ENCODE measurements at places on chromosomes 12 and 14.

GRCh38 chr12:101539148-101539547, 55.6 kb upstream of the MYBPC1 start:
- DNase-seq: no peak

GRCh38 chr12:123024819-123025391, 44.4 kb downstream of the ARL6IP4 start:
- no peak for DNase-seq

- DNase-seq: no peak
Measured at GRCh38 chr12:64735442-64735841, 23.8 kb downstream of the GNS start.

DNA sequence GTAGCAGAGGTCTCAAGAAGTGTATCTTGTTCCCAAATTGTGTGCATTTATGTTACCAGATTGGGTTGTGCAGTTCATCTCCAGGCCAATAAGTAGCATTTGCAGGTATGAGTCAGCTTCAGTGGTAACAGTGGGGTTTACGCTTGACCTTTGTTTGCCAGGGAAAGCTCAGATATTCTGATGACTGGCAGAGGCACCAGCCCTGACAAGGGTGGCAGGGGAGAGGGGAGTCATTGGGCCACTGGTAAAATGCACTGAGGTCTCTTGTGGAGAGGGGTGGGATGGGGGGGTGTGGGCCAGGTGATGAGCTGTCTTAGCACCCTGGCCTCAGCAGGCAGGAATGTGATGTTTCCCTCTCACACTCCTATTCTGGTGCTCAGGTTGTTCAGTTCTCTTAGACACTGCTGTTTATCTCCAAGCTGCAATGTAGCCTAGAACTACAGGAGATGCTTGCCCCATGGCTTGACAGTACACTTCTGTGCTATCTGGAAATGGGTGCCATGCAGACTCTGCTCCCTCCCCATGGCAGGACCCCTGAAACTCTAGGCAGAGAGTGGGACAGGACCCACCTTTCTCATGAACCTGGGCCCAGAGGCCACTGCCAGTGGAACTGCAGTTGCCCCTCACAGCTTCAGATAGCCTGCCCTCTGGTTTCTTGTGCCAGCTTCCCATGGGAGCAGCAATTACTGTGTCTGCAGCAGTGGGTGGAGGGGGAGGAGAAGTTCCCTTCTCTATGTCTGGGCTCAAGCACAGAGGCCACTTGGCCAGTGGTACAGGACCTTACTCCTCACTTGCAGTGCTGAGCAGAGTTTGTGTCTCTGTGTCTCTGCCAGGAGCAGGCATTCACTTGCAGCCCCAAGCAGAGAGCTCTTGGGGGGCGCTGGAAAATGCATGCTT, 31.9 kb downstream of the USP15 start:
- DNase-seq: no peak

DNA sequence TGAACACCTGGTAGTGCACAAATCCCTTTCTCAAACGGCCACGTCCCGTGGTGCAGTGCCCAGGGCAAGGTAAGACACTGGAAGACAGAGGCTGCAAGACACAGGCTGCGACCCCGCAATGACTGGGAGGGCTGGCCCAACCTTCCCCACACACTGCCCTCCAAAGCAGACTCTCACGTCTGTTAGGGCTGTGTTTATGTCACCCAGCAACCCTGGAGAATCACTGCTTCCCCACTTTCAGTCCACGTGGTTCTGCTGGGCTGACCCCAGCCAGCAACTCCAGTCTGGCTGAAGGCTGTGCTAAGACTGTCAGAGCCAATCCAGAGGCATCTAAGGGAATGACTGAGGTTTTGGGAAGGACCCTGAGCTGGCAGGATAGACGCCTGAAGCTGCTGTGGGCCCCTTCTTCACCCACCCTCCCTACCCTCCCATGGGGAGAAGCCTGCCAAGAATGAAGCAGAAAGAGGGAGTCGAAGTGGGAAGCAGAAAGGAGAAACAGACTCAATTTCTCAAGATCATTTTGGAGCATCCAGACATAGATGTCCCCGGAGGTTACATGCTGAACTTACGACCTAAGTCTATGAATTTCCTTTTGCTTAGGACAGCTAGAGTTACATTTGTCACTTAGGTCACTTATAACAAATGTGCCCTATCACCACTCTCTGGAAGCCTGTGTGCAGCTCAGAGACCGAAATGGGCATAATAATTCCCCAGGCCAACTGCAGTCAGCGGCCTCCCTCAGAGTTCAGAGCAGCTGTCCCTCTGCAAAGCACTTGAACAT, 11.7 kb downstream of the KDM2B start:
- DNase-seq: no peak

DNA sequence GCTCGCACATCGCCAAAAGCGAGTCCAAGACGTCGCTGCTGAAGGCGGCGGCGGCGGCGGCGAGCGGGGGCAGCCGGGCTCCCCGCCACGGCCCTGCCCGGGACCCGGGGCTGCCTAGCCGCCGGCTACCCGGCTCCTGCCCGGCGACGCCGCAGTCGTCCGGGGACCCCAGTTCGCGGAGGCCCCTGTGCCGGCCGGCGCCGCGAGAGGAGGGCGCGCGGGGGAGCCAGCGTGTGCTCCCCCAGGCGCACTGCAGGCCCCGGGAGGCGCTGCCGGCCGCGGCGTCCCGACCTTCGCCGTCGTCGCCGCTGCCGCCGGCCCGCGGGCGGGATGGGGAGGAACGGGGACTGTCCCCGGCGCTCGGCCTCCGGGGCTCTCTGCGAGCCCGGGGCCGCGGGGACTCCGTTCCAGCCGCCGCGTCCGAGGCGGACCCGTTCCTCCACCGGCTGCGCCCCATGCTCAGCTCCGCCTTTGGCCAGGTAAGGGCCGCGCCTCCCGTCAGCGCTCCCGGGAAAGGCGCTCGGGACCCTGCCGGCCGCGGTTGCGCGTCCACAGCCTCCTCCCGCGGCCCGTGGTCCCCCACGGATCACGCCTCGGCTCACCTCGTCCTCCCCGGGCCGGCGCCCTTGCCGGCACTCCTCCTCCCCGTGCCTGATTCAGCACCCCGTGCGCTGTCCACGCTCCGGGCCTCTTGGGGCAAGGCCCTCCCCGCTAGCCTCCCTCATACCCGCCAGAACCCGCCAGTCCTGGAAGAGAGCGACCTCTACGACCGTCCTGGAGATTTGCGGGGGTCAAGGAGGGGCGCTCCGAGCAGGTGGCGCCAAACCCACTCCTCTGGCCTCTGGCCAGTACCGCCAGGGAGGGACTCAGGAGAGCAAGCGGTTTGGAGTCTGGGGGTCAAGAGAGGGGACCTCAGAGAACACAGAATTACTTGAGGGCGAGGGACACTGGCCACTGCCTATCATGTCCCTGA, 721 bp downstream of the CABP1 start:
- DNase-seq: no peak

DNA sequence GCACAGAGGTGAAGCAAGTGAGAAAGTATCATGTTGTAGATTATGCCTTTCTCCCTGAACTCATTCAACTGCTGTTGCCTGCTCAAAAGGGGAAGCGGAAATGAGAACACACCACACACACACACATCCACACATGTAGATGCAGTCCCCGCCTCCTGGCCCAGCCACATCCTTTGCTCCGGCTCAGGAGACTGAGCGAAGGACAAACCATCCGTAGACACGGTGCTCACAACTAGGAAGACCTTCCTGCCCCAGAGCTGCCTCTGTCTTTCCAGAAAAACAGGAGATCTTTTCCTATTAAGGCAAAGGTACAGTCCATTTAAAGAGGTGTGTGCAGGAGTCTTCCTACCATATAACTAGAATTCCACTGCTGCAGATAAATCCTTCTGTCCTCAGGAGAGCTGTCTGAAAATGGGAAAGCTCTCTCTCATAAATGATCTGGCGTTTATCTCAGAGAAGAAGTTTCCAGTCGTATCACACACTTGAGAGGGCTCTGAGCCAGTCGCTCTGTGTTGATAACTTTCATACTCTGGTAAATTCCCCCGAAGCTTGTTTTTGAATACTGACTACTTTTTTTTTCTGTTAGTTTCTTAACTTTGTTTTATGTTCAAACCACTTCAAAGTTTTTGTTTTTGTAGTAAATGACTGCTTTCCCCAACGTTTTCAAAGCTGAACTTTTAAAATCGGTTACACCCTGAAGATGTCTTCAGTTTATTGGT, at the start of gene TESPA1:
Gene TESPA1, minus strand, starts transcription at position 105 of the 719 bp plus-strand sequence. CDS start 10,200 bp downstream, outside the sequence.
- DNase-seq: peak; percentile 26

- DNase-seq: no peak
Measured at GRCh38 chr12:125690841-125691240, 625.6 kb downstream of the AACS start.

DNA sequence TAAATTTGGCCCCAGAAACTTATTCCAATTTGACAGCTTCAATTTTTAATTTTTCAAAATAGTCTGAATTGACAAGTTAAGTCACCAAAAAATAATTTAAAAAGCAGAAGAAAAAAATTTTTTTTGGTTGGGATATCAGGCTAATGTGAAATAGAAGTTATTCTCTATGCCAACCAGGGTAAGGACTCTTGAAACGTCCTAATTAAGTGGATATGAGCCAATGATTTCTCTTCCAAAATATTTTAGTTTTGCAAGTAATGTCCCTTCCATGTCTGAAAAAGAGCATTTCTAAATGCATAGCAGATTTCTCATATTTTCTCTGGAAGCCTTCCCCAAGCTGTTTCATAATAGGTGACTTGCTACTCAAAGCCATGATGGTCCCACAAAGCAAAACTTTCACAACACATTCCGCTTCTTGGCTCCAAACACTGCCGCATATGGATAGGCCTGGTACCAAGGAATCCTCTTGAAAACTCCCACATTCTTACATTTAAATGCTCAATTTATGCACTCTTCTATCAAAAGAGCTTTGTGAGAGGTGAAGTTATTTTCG, 65.1 kb downstream of the SIX6 start:
- no peak for DNase-seq

- no peak for DNase-seq
Measured at GRCh38 chr12:103821773-103822172, 19.3 kb downstream of the NT5DC3 start.

- no peak for DNase-seq
Measured at GRCh38 chr12:131443019-131444000, 267.6 kb upstream of the SFSWAP start.

- no peak for DNase-seq
Measured at GRCh38 chr12:117033382-117034221, 65.6 kb downstream of the TESC start.

- no peak for DNase-seq
Measured at GRCh38 chr12:124658806-124659402, 91.5 kb upstream of the NCOR2 start.

- peak; percentile 6 for DNase-seq
Measured at GRCh38 chr14:65933400-65934069, 521.0 kb downstream of the FUT8 start.

- DNase-seq: no peak
Measured at GRCh38 chr12:52539083-52539820, 13.7 kb downstream of the KRT71 start.

- DNase-seq: peak; percentile 60
Measured at GRCh38 chr12:41190338-41190737, 2.2 kb downstream of the PDZRN4 start.

- DNase-seq: no peak
Measured at GRCh38 chr12:63480186-63480585, 188.1 kb downstream of the DPY19L2 start.

- no peak for DNase-seq
Measured at GRCh38 chr14:61255968-61256367, 25.2 kb downstream of the TMEM30B start.

- DNase-seq: no peak
Measured at GRCh38 chr14:83478741-83479140, 1945.1 kb upstream of the SEL1L start.

DNA sequence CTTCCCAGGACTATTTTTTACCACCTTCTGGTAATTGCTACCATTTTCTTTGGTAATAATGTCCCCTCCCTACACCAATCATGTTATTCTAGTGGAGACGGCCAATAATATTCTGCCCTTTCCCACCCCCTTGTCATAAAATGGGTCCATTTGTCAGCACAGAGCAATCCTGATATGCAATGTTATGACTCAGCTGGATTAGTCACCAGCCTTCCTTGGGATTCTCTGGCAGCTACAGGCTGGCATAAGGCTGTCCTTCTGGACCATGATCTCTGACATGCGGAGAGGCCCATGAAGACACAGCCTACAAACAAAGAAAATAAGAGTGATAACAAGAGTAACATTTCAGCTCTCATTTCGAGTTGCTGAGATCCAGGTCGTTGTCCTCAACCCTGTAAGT, 222.0 kb upstream of the CPNE8 start:
- DNase-seq: no peak

GRCh38 chr14:104443391-104444158, 136.0 kb upstream of the C14orf180 start:
- no peak for DNase-seq

GRCh38 chr12:108839890-108840230, 17.5 kb downstream of the SSH1 start:
- DNase-seq: no peak

DNA sequence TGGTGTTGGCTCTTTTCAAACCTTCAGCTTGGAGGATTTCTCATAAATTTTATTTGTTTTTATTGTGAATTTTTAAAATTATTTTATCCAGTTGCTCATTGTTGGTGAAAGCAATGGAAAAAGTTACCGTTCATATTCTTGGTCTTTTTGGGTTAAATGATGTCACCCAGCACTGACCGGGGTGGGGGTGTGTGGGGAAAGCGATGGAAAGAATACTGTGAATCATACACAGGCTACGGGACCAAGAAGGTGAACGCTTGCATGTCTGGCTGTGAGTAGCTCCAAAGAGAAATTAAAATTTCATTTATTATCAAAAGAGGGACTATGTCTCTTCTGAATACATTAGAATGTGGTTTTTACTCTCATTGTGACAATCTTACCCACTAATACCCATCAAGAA, 430.1 kb downstream of the AEBP2 start:
- no peak for DNase-seq

- no peak for DNase-seq
Measured at GRCh38 chr12:87388376-87388775, 640.8 kb downstream of the C12orf50 start.

DNA sequence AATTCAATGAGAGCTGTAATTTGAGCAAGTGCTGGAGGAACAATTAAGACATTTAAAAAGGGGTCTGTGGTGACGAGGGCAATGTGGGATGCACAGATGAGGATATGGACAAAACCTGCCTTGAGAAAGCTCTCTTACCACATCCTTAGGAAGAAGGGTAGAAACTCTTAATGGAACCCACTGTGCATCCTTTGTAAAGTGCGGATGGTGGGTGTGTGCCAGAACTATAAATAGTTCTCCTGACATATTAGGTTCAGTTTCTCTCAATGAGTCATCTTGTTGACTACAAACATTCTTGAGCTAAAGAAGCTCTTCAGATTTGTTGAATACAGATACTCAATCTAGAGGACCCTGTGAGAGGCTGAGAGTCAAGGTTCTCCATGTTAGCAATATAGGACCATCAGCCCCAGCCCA, 106.1 kb upstream of the ANO4 start:
- no peak for DNase-seq

- no peak for DNase-seq
Measured at GRCh38 chr14:92974541-92975345, 51.8 kb downstream of the CHGA start.

GRCh38 chr12:57723630-57723962, 14.9 kb downstream of the AGAP2 start:
- no peak for DNase-seq

GRCh38 chr14:37047226-37047625, 125.2 kb downstream of the SLC25A21 start:
- no peak for DNase-seq
